Vagina (tissue), 2 donors: ENCODE measurements at places on chromosomes 4 and X. TPM values are rescaled to one million over a fixed set of nuclear protein-coding genes. Genes with fewer than 3 reads are reported as not detected.

- no peak overlapping the region for H3K27ac ChIP-seq
- H3K4me3 ChIP-seq = no peak overlapping the region
- H3K4me1 ChIP-seq = no peaks in the 10 kb centered on the region
- H3K27me3 ChIP-seq = no peaks in the 10 kb centered on the region
- no peaks in the 10 kb centered on the region for H3K36me3 ChIP-seq
- DNase-seq = no peak
Observed at GRCh38 chr4:127660284-127660885, 27.6 kb downstream of the INTU start.

GRCh38 chr4:7684294-7684693, 249.6 kb upstream of the PSAPL1 start:
- no peak for DNase-seq
- H3K4me3 ChIP-seq = no peak overlapping the region
- no peaks in the 10 kb centered on the region for H3K27me3 ChIP-seq
- H3K36me3 ChIP-seq = peaks cover 7% of the 10 kb centered on the region
- no peak overlapping the region for H3K27ac ChIP-seq

DNA sequence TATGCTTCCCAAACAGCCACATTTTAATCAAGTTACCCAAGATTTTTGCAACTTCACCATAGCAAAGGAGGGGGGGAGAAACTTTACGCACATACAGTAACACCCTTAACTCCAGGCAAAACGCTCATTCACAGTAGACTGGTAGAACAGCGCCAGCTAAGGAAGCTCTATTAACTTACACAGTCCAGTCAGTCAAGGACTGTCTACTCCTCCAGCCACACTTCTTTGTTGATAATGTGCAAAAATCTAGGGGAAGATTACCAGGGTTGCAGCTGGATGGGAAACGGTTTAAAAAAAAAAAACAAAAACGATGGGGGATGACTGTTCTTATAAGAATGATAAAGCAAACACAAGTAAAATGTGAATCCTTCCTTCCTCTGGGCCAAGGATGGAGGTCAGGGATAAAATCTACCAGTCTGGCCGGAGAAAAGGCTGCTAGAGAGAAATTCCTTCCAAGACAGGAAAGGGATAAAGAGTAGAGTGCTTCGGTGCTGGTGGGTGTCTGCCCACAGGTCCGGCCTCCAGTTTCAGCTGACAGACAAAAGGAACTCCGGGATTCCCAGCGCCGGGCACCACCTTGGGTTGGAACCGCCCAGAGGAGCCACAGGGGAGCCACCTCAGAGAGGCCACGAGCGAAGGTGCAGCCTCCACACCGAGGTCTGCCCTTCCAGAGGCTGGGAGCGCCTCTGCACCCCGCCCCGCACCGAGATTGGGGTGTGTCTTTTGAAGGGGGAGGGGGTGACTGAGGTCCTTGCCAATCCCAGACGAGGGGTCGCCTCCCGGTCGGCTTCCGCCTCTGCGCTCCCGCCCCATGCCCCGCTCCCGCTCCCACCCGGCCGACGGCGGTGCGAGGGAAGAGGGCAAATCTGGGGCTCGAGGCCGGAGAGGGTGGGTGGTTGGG, 811 bp downstream of the ANKRD50 start:
- H3K4me3 ChIP-seq = peak overlapping the region; percentile 95
- no peaks in the 10 kb centered on the region for H3K36me3 ChIP-seq
- peak overlapping the region; percentile 96 for H3K27ac ChIP-seq
- DNase-seq = no peak
- peaks cover 24% of the 10 kb centered on the region for H3K4me1 ChIP-seq
- no peaks in the 10 kb centered on the region for H3K27me3 ChIP-seq

DNA sequence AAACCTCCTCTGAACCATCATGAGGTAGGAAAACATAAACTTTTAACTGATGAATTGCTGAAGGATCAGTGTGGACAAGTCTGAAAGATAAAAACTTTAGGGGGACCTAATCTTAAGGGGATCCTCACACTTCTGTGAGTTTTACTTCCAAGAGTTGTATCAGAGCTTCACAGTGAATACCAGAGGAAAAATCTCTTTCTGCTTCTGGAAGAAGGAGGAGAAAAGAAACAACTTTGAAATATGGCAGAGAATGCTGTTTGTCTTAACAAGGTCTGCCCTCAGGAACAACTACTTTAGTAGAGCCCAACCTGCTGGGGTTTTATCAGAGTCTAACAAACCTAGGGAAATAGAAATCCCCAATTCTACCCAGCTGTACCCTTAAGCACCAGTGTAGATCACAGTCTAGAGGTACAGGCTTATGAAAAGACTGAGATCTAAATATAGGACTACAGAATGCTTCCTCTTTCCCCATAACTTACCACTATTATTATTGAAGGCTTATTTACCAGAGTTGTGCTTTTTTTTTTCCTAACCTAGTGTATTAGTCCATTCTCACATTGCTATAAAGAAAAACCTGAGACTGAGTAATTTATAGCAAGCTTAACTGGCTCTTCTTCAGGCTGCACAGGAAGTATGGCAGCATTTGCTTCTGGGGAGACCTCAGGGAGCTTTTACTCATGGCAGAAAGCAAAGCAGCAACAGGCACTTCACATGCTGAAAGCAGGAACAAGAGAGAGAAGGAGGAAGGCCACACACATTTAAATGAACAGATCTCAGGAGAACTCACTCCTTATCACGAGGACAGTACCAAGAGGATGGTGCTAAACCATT, 167.9 kb downstream of the CAMK2D start:
- no peaks in the 10 kb centered on the region for H3K36me3 ChIP-seq
- H3K27ac ChIP-seq = no peak overlapping the region
- no peaks in the 10 kb centered on the region for H3K27me3 ChIP-seq
- no peak overlapping the region for H3K4me3 ChIP-seq
- DNase-seq = no peak
- H3K4me1 ChIP-seq = no peaks in the 10 kb centered on the region

GRCh38 chr4:81470456-81471297, 1.0 kb downstream of the RASGEF1B start:
- DNase-seq = no peak
- peak overlapping the region; percentile 89 for H3K27ac ChIP-seq
- H3K27me3 ChIP-seq = no peaks in the 10 kb centered on the region
- no peaks in the 10 kb centered on the region for H3K36me3 ChIP-seq

GRCh38 chr4:154277172-154277571, 214.4 kb downstream of the DCHS2 start:
- no peaks in the 10 kb centered on the region for H3K27me3 ChIP-seq
- H3K4me3 ChIP-seq = no peak overlapping the region
- no peaks in the 10 kb centered on the region for H3K4me1 ChIP-seq

- no peak overlapping the region for H3K27ac ChIP-seq
- H3K4me3 ChIP-seq = no peak overlapping the region
- no peak for DNase-seq
- no peaks in the 10 kb centered on the region for H3K36me3 ChIP-seq
- H3K27me3 ChIP-seq = no peaks in the 10 kb centered on the region
Observed at GRCh38 chr4:26751004-26751403, 109.6 kb upstream of the STIM2 start.

GRCh38 chr4:146927695-146928094, 18.0 kb downstream of the TTC29 start:
- no peak overlapping the region for H3K4me3 ChIP-seq
- no peaks in the 10 kb centered on the region for H3K27me3 ChIP-seq
- no peak for DNase-seq
- no peak overlapping the region for H3K27ac ChIP-seq
- no peaks in the 10 kb centered on the region for H3K36me3 ChIP-seq

- H3K27me3 ChIP-seq = no peaks in the 10 kb centered on the region
- H3K27ac ChIP-seq = no peak overlapping the region
- no peaks in the 10 kb centered on the region for H3K36me3 ChIP-seq
- H3K4me1 ChIP-seq = no peaks in the 10 kb centered on the region
Observed at GRCh38 chr4:102169345-102169744, 175.9 kb downstream of the SLC39A8 start.

DNA sequence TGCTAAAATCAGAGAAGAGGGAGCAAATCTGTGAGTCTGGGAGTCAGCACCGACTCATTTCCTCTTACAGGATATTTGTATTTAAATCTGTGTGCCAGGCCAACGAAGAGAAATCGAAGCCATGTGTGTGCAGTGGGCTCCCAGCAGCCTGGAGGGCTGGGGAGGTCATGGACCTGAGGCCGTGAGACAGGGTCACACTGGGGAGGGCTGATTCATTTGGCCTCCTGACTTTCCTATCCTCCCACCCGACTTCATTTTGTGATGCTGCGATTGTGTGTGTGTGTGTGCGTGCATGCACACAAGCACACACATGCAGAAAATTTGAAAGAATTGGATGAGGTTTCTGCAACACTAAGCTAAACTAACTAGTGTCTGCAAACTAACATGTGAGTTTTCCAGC, 48.7 kb upstream of the STX18 start:
- DNase-seq = no peak
- H3K4me1 ChIP-seq = peaks cover 22% of the 10 kb centered on the region
- no peaks in the 10 kb centered on the region for H3K27me3 ChIP-seq
- H3K4me3 ChIP-seq = no peak overlapping the region
- H3K36me3 ChIP-seq = no peaks in the 10 kb centered on the region

DNA sequence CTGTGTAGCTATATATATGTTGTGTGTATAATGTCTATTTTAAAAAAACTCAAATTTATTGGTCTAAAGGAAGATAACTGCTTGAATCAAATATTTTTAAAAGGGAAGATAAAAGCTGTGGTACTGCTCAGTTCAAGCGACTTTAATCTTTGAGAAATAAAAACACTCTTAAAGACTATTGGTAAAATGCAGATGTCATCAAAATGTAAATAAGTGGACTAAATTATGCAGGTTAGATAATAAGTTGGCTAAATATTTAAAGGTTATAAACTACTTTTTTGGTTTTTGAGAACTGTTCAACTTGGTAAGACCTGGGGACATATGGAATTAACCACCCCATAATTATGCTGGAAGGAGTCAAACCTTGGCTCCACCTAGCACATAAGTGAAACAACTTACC, 144.7 kb upstream of the ITM2A start:
- no peak overlapping the region for H3K4me3 ChIP-seq
- DNase-seq = no peak
- H3K4me1 ChIP-seq = no peaks in the 10 kb centered on the region
- H3K27me3 ChIP-seq = no peaks in the 10 kb centered on the region

DNA sequence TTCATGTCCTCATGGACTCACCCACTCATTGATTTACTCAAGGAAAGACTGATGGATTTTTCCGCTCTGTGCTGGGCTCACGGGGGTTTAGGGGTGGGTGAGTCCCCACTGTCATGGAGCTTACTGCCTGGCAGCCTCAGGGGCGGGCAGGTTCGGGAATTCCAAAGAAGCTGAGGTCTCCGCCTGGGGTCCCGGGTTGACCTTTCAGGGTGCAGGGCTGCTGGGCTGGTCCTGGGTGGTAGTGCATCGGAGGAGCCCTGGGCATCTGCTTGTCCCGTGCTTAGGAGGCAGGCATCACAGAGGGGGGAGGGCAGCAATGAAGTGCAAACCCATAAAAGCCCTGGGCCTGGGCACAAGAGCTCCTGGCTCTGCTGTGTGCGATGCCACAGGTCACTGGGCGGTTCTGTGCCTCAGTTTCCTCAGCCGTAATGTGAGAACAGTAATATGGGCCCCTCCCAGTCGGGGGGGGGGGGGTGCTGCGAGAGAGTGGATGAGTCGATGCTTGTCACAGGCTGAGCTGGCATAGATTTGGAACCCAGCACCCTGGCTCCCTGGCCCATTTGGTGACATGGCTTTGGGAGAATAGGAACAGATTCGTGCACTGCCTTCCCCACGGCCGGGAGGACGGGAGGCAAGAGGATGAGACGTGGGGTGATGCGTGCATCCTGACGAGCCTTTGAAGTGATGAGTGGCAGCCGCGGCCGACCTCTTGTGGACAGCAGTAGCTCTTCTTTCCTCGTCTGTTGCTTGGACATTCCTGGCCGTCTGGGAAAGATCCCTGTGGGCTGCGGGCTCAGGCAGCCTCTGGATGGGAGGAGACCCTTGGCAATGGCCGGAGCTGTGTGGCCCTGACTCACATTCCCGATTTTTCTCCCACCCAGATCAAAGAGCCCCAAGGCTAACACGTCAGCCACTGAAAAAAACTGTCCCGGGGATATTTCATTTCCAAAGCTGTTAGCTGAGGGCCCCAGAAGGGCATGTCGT, 42.0 kb downstream of the PSAPL1 start:
- peak; percentile 85 for DNase-seq
- no peak overlapping the region for H3K27ac ChIP-seq
- no peaks in the 10 kb centered on the region for H3K27me3 ChIP-seq

- no peak for DNase-seq
- H3K4me3 ChIP-seq = no peak overlapping the region
- H3K27ac ChIP-seq = no peak overlapping the region
- peaks cover 7% of the 10 kb centered on the region for H3K4me1 ChIP-seq
- no peaks in the 10 kb centered on the region for H3K27me3 ChIP-seq
Observed at GRCh38 chr4:74152836-74153235, 5.1 kb upstream of the MTHFD2L start.

- H3K36me3 ChIP-seq = no peaks in the 10 kb centered on the region
- DNase-seq = no peak
- no peak overlapping the region for H3K4me3 ChIP-seq
- no peaks in the 10 kb centered on the region for H3K4me1 ChIP-seq
Observed at GRCh38 chr4:131339137-131339536, 1810.0 kb upstream of the PCDH10 start.

- H3K36me3 ChIP-seq = no peaks in the 10 kb centered on the region
- no peak overlapping the region for H3K4me3 ChIP-seq
- no peaks in the 10 kb centered on the region for H3K4me1 ChIP-seq
- no peak overlapping the region for H3K27ac ChIP-seq
- no peak for DNase-seq
- H3K27me3 ChIP-seq = no peaks in the 10 kb centered on the region
Observed at GRCh38 chrX:40470830-40471429, 109.8 kb upstream of the ATP6AP2 start.

DNA sequence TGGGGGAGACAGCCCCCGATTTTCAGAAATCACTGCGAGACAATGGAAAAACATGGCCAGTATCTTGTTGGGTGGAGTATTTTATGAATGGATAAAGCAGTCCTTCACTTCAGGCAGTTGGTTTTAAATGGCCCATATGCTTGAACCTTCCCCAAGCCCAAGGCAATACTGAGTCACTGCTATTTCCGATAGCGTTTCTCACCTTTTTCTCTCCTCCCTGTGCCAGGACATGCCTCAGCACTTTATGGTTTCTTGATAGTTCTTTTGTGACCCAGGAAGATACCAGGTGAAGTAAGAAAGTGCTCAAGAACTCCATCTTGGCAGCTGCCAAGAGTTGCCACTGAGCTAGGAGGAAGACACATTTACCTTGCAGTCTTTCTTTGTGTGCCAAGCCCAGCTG, 26.8 kb upstream of the ESX1 start:
- no peak for DNase-seq
- no peaks in the 10 kb centered on the region for H3K27me3 ChIP-seq
- no peak overlapping the region for H3K4me3 ChIP-seq
- no peak overlapping the region for H3K27ac ChIP-seq
- H3K4me1 ChIP-seq = no peaks in the 10 kb centered on the region

FAAH2 gene
- total RNA-seq = 10.6 TPM

TLR2 gene
- 14.5 TPM for total RNA-seq

DCX gene
- total RNA-seq = not detected

CSAG2 gene
- not detected for total RNA-seq

KLF8 gene
- total RNA-seq = 33.1 TPM

ANAPC4 gene
- total RNA-seq = 33.6 TPM

TMEM131L gene
- total RNA-seq = 17.7 TPM

RAB9B gene
- 0.98 TPM for total RNA-seq

GPRASP3 gene
- 3.2 TPM for total RNA-seq

FAM114A1 gene
- total RNA-seq = 105 TPM

RPA4 gene
- 7.4 TPM for total RNA-seq
